ENCODE measurements at places on chromosomes 11 and 22.

- DNase-seq, result no peak
These were observed 2.6 kb downstream of the CASP4 start for GRCh38 chr11:104965735-104966134.

GRCh38 chr11:60970369-60970774 lies 1.1 kb upstream of the CD6 start:
- DNase-seq, result peak; percentile 29

DNA sequence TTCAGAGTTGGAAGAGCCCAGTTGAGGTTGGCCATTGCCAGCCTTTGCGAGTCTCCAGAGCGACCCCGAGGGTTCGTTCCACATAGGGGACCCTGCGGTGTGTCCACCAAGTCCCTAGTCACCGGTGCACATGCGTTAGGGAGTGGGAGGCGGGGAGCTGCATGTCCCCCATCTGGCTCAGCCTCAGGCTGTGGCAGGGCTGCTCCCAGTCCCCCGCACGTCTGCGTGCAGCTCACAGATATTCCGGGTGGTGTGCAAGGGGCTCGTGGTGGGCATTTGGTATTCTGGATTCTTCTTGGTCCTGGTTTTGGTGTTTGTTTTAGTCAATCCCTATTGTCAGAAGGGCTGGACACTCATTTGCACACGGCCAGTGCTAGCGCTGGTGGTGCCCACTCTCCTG lies 48.8 kb downstream of the MUC6 start:
- DNase-seq, result no peak

- DNase-seq, result peak; percentile 39
These were observed 16.0 kb upstream of the PRG2 start for GRCh38 chr11:57406337-57406904.

DNA sequence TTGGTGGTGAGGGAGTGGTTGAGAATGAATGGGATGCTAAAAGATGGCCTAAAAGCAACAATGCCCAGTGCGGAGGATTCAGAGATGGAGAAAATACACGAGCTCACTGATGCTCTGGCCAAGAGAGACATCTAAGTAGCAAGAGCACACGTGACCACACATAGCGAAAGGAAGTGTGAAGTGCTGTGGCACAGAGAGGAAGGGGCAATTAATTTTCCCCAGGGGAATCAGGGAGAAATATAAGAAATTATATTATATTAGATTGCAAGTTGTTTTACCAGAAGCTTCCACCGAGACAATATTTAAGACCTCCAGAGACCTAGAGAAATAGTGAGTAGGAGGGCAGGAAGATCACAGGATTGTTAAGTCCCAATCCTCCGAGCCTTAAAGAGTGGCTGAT lies 80.6 kb downstream of the RCN1 start:
- no peak for DNase-seq

GRCh38 chr22:38506118-38506962 lies at the start of gene DDX17:
DDX17 (minus strand) TSS chr22:38506311.
- DNase-seq, result peak; percentile 97

- no peak for DNase-seq
These were observed 54.1 kb downstream of the CELSR1 start for GRCh38 chr22:46483353-46483752.

DNA sequence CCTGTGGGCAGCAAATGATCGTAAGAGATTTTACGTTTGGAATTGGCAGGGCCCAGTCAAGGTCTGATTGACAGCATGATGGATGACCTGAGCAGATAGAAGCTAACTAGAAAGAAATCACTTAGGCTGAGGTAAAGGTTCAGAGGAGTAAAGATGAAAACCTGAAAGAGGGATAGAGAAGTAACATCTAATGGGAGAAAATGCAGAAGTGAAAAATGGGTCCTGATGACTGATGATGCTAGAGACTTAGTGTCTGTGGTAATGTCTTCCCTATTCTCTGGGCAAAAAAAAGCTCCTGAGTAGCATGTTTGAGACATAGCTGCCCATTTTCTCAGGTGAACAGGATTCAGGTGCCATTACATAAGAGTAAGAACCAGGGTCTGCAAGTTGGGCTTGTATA lies 628.8 kb upstream of the ANO5 start:
- no peak for DNase-seq

GRCh38 chr11:61737636-61738386 lies 14.6 kb upstream of the MYRF start:
- DNase-seq, result no peak

DNA sequence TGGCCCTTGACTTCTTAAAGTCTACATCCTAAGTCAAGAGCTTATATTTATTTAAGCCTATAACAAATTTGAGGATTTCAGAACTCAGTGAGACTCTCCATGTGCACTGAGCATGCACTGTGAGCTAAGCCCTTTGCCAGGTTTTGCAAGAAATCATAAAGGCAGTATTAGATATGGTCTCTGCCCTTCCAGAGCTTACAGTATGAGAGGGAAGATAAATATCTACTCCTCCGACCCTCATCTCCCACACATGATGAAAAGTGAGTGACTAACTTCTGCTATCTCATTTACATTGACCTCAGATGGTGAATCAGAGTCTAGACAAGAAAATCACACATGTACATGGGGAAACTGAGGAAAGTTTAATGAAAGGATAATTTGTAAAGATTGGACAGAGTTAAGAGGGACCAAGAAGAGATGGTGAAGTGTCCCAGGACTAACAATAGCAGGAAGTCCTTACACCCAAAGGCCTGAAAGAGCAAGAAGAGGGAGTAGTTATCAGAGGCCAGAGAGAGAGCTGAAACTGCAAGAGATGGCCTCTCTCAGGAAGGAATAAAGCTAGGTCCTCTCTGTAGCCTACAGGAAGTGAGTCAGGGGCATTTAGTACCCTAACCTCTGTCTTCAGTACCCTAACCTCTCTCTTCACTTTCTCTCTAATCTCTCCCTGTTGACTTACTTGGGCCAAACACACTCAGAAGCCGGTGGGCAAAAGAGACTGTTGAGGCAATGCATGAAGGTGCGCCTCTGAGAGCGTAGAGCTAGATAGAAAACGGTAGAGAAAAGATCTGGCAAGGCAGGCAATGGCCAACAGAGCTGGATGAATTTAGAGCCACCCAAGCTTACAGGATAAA lies 23.0 kb upstream of the BLID start:
- DNase-seq, result peak; percentile 56

DNA sequence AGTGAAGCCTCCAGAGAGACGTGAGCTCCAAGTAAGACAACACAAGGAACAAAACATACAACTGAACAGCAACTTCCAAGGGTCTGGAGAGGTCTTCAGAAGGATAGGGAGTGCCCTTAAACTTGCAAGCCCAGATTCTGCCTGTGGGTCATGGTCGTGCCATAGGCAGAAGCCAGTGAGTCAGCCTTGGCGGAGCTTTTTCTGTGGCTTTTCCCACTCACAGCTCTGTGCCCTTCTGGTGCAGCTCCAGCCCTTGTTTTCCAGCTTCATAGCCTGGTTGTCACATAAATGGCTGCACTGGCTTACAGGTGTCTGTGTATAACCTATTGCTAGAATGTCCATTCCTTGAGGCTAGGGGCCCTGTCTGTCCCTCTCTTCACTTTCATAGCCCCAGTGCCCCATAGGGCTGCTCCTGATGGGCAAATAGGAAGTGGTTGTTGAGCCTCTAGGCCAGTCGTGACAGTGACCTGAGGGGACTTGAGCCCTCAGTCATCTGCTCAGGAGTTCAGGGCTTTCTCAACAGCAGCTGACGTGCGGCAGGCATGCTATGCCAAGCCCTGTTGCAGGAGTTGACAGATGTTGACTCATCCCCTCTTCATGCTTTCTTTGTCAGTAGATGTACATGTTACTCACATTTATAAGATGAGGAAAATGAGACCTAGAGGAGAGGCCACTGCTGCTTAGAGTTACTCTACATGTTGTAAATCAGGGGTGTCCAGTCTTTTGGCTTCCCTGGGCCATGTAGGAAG lies 7.4 kb downstream of the MED15 start:
- peak; percentile 96 for DNase-seq

GRCh38 chr22:37229805-37230672 lies 14.0 kb downstream of the RAC2 start:
- DNase-seq, result peak; percentile 51

DNA sequence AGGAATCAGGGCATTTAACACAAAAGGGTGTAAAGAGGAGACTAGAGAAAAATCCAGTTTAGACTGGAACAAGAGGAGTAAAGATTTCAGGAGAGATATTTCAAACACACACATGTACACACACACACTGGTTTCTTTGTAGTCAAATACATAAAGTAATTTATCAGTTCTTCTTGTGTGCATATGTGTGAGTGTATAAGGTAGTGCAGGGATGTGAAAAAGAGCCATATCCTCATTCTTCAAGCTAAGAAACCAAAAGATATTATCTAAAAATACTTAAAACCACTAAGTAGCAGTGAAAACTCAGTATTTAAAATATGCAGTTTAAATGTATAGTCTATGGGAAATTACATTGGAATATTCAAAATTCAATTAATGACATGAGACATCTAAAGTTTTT lies 52.5 kb upstream of the CARD18 start:
- DNase-seq, result no peak

GRCh38 chr11:116857936-116858335 lies 20.5 kb upstream of the APOA1 start:
- DNase-seq, result no peak

DNA sequence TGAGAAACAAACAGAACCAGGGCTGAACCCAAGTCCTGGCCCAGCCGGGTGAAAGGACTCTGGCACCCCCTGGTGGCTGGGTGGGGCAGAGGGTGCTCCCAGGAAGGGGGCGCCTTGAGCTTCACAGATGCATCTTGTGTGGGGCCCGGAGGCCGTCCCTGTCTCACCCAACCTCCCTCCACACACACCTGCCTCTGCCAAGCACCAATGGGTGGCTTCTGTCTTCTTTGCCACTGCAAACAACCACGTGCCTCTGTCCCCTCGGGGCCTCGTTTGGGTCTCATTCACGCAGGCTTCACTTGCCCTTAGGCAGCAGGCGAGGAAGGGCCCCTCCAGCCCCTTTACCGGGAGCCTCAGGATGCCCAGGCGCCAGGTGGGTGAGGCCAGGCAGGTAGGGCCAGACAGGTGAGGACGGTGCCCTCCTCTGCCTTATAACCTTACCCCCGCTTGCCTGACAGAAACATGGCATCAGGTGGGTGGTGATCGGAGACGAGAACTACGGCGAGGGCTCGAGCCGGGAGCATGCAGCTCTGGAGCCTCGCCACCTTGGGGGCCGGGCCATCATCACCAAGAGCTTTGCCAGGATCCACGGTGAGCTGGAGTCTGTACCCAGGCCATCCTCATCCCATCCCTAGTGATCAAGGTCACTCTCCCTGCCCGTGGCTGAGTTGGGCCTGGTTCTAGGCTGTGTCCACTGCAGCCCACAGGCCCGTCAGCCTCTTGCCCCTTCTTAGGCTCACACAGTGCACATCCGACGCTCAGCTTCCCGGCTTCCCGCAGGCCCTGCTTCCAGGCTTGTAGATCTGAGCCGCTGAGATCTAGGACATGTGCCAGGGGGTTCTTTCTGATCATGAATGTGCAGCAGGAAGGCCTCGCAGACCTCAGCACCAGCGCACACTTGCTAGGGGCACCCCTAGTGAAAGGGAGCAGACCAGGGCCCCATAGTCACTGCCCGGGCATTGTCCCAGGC lies 17.2 kb downstream of the POLR3H start:
- peak; percentile 25 for DNase-seq

DNA sequence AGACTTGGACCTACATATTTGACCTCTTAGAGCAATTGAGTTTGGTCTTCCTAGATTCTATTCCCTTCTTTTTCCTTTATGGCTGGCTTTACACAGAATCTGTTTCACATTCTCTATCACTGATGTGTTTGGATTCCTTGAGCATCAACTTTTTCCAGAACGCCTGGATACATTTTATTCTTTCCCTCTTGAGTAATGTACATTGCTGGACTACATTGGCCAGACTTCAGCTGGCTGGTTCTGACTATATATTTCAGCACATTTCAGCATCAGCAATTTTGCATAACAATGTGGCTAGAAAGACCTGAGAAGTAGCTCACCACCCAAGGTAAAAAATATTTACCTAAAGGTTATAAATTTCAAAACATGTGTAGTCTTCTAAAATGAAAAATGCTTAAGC lies 2198.2 kb upstream of the RAG2 start:
- DNase-seq, result no peak

DNA sequence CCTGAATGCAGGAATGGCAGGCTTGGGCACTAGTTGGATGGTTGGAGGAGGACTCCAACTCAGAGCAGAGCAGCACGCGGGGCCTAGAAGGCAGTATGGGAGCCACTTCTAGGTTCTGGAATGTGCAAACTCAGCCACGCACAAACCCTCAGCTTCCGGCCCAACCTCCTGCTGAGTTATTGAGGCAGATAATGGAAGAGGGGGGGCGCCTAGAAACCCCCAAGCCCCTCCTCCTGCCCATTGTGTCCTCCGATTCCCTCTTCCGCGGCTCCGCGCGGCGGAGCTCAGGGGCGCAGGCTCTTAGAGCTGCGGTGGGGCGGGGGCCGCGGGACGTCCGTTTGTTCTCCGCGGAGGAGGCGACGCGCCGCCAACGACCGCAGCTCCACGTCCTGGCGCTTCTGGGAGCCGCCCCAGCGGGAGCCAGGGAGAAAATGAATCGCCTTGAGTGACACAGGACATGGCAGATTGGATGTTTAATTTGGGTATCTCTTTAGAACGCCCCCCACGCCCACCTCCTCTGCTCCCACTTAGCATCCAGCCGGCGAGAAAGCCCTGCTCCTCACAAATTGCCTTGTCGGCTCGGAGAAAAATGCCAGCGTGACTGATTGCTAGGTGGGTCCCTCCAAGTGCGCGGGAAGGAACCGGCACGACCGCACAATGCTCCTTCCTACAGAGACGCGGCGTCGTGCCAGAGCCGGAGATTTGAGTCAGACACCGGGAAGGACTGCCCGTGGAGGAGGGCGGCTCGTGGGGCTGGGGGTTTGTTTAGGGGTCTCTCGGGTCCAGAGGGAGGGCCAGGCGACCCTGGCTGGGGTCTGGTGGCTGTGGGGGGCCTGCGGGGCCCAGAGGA lies 144.6 kb downstream of the NECTIN1 start:
- peak; percentile 63 for DNase-seq

DNA sequence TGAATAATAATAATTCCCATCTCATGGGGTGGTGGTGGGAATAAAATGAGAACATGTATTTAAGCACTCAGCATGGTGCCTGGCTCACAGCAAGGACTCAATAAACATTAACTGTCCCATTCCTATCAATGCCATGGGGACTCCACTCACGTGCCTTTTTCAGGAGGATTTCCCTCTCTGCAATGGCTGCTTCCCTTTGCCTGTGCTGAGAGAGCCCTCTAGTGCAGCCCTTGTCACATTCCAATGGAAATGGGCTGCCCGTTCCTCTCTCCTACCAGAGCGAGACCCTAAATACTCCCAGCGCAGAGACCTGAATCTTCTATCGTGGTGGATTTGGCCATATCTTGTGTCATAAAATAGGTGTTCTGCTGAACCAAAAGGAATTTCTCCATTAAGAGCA lies 621.5 kb upstream of the B3GAT1 start:
- DNase-seq, result no peak

- DNase-seq, result no peak
These were observed 430.0 kb downstream of the FAM181B start for GRCh38 chr11:82303671-82304070.

- DNase-seq, result no peak
These were observed 40.0 kb downstream of the DDI1 start for GRCh38 chr11:104076455-104076854.

GRCh38 chr11:57588046-57588710 lies 9.3 kb upstream of the SERPING1 start:
- no peak for DNase-seq

Data from IMR-90 (cell line).